ENCODE measurements at places on chromosomes 3 and 15.

DNA sequence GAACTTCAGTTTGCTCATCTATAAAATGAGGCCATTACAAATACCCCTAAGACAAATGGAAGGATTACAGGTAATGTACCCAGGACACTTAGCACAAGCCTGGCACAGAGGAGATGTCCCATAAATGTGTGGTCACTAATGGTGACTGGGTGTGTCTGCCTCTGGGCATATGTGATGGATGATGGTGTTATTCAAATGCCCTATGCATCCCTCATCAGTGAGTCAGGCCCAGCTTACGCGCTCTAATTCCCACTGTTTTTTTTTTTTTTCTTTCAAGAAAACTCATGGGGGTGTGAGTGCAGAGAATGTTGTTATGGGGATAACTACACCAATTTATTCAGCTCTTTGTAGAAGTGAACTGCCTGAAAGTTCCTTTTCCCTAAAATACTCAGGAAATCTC lies 23.6 kb upstream of the KIF23 start:
- DNase-seq, result no peak

- no peak for DNase-seq
These were observed 405.9 kb downstream of the SOX2 start for GRCh38 chr3:182117583-182117982.

DNA sequence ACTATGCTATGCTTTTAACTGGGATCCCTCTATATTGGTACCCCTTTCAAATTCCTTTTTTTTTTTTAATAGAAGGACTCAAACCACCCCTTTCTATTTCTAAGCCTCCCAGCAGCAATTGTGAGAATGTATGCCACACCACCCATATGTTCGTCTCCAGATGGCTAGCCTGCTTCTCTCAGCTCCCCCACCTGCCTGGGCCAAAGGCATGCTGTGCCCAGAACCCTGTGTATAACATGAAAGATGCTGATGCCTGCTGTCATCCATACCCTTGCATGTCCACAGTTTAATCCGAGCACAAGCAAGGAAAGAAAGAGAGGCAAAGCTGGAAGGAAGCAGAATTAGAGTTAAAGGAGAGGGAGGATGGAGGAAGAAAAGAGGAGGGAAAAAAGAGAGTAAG lies 159.5 kb upstream of the CNTN6 start:
- no peak for DNase-seq

DNA sequence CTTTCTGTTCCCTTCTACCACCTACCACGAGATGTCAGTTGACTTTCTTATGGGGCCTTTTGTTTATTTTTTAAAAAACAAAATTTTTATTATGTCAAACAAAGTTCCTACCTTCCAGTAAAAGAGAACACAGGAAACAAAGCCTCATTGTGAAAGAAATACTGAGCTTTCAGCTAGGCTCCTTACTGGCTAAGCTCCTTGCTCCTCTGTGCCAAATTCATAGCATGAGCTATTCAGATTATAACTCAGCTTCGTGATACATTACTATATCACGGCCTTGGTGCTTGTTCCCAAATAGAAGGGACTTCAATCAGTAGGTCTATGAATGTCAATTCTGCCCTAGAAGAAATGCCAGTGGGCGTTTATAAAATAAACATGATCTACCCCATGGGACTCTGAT lies 145.8 kb upstream of the CHRM5 start:
- no peak for DNase-seq

GRCh38 chr3:147864754-147865354 lies 455.7 kb downstream of the ZIC1 start:
- DNase-seq, result no peak

DNA sequence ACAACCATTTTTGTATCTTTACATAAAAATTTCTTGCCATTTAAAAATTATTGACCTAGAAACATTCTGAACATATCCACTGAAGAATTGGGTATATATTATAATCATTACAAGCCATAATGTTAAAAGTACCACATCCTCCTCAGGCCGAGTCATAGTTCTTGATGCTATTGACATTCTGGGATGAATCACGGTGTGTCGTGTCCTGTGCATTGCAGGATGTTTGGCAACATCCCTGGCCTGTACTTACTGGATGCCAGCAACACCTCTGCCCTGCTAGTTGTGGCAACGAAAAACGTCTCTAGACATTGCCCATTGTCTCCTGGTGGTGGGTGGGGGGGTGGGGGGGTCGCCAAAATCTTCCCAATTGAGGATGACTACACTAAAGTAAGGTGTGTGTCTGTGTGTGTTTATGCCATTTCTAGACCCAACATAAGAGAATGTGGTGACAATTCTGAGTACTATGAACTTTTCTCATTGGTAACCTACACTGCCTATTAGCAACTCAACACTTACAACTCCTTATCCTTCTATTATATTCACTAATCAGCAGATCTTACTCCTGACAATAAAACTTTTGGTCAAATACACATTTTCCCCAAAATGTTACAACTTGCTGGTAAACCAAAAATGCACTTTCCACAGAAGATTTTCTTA lies 471.6 kb downstream of the FOXP1 start:
- DNase-seq, result peak; percentile 94

DNA sequence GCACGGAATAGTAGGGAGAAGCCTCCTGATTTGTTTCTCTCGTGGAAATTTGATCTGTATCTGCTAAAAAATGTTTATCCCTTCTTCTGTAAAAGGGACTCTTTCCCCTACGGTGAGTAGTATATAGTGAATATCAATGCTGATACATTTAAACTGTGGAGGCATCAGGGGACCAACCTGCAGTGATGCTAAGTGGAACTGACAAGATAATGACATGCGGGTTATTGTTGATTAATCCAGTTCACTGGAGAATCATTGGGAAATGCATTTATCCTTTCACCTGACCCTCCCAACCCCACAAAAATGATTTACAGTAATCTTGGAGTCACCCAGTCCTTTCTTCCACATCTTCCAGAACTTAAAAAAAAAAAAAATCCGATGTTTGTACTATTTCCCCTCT lies 264.8 kb downstream of the PTPRG start:
- no peak for DNase-seq

DNA sequence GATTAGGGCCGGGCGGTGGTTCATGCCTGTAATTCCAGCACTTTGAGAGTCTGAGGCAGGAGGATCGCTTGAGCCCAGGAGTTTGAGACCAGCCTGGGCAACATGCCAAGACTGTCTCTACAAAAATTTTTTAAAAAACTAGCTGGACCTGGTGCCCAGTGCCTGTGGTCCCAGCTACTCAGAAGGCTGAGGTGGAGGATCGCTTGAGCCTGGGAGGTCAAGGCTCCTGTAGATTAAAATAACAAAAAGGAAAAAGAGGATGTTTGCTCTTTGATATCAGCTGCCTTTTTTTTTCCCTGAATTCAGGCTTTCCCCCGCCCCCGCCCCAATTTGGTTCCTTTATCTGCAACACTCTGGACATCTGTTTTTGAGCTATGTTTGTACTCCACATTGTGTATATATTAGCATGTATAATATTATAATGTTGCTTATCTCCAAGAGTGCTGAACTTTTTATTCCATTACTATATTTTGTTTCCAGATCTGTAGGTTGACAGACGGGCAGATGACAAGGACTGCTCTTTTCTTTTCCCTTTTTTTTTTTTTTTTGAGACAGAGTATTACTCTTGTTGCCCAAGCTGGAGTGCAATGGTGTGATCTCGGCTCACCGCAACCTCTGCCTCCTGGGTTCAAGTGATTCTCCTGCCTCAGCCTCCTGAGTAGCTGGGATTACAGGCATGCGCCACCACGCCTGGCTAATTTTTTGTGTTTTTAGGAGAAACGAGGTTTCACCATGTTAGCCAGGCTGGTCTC lies 4.6 kb downstream of the SNAP23 start:
- DNase-seq, result no peak

DNA sequence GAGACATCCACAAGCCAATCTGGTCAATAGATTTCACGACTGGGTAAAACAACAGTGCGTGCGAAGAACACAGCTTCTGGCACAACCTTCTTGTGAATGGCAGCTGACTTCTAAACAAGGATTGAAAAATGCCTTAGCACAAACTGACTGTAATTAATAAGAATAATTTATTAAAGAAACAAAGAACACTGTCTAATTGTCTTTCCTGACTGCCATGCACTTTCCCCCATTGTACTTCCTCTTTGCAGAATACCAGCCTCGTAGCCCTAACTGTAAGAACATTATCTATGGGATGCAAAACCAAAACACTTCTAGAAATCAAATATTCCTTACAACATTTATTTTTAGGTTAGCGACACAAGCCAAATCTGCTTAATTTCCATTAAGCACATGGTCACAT lies 6.5 kb downstream of the FOXP1 start:
- no peak for DNase-seq

DNA sequence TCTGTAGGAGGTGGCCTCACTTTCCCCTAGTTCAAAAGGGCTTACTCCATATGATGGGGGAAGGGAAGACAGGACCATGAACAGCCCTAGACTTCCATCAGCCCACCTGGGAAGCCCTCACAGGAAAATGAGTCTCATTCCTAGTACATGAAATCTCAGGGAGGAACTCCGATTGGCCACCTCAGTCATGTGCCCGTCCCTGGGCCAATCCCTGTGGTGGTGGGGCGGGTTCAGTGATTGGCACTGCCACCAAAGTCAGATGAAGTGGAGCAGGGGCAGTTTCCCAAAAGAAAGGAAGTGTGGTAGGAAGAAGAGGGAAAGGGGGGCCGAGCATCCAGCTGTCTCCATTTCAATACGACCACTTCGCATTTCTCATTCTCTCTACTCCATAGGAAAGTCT lies 25.9 kb upstream of the GP9 start:
- no peak for DNase-seq

DNA sequence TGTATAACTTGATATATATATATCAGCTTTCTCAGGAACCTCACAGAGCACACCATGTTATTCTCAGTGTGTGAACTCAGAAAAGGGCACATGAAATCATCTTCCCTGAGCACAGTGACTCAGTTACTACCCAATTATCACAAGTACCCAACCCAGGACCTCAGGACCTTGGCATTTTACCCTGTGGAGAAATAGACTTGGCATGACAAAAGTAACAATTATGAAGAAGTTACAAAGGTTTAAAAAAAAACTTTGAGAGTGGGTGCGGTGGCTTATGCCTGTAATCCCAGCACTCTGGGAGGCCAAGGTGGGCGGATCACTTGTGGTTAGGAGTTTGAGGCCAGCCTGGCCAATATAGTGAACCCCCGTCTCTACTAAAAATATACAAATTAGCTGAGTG lies 52.4 kb downstream of the ONECUT1 start:
- peak; percentile 32 for DNase-seq

- DNase-seq, result no peak
These were observed 43.9 kb upstream of the RYK start for GRCh38 chr3:134294302-134295280.

DNA sequence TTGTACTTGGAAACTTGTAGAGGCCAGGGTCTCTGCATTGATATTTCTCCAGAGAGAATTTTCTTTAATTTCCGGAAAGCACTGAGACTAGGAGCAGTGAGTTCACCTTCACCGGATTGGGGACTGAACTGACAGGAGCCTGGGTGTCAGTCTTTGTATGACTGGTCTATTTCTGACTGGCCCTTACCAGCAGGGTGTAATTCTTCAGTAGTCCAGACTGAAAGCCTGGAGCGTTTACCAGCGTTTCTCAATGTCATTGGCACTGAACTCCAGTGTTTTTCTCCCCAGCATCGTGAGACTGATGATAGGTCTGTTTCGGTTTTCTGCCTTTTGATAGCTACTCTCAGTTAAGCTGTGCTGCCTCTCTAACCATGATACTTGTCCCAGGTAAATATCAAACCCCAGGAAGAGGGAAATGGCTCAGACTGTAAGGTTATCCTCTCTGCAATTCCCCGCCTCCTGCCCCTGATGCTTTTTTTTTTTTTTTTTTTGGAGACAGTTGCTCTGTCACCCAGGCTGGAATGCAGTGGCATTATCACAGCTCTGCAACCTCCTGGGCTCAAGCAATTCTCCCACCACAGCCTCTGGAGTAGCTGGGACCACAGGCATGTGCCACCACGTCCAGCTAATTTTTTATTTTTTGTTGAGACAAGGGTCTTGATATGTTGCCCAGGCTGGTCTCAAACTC lies 103.6 kb downstream of the CACNA2D3 start:
- DNase-seq, result no peak

- peak; percentile 2 for DNase-seq
These were observed 16.4 kb downstream of the GRIP2 start for GRCh38 chr3:14523792-14524191.

DNA sequence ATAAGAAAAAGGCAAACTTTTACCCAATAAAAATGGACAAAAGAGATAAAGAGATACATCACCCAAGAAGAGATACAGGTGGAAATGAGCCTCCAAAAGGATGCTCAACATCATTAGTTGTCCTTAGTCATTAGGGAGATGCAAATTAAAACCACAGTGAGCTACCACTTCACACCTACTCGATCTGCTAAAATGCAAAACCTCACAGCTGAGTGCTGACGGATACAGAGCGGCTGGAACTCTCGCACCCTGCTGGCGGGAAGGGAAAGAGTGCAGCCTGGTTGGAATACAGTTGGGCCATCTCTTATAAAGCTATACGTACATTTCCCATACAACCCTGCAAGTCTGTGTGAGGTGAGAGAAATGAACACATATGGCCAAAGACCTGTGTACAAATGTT lies 78.5 kb upstream of the PRR20G start:
- no peak for DNase-seq

- DNase-seq, result no peak
These were observed 240.0 kb downstream of the THSD4 start for GRCh38 chr15:71355268-71355667.

DNA sequence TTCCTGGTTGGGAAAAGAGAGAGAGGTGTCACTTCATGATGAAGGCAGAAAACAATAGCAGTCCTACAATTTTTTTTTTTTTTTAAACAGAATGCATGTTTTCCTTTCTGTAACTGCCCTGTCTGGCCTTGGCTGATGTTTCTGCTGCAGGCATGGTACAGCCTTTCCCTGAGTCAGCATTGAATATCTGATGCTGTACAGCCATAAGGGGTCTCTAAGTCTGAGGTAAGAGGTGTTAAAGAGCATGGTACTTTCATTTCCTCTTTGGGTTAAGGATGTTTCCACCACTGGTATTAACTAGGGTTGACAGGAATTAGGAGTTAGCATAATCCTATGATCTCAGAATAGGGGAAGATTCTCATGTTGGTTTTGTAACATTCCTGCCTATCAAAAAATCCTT lies 147.4 kb downstream of the CHST2 start:
- no peak for DNase-seq

GRCh38 chr3:13015286-13016082 lies 57.7 kb downstream of the IQSEC1 start:
- DNase-seq, result no peak

GRCh38 chr3:33358172-33358781 lies 81.0 kb downstream of the FBXL2 start:
- no peak for DNase-seq

- peak; percentile 21 for DNase-seq
These were observed 16.8 kb upstream of the CCNDBP1 start for GRCh38 chr15:43168192-43169107.

- no peak for DNase-seq
These were observed 24.4 kb upstream of the CYP11A1 start for GRCh38 chr15:74391582-74392450.

DNA sequence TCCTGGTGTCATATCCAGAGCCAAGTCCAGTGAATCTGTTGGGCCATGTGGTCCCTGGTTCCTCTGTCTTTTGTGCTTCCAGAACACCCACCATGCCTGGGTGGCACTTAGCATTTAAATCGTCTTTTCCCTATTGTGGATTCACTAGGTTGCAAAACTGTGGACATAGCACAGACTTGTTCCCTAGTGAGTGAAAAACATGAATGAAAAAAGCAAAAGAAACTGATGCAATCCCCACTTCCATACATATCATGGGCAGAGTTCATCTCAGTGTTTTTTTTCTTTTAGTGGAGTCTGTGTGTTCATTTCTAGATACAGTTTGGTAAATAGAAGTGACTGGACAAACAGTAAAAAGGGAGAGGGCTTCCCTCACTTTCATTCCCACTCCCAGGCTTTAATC lies 170.5 kb downstream of the SLCO3A1 start:
- no peak for DNase-seq

- no peak for DNase-seq
These were observed 152.3 kb upstream of the LRRN1 start for GRCh38 chr3:3646934-3647333.

Data from skeletal muscle cell (primary cell).